ENCODE measurements at places on chromosomes 13 and 19.

- peaks cover 53% of the 10 kb centered on the region for H3K36me3 ChIP-seq
- peak; percentile 75 for DNase-seq
- H3K27ac ChIP-seq = peak overlapping the region; percentile 99
- H3K27me3 ChIP-seq = no peaks in the 10 kb centered on the region
- H3K4me3 ChIP-seq = peak overlapping the region; percentile 93
- H3K4me1 ChIP-seq = peaks cover 32% of the 10 kb centered on the region
These were observed 505 bp downstream of the PAF1 start for GRCh38 chr19:39390451-39390750.

GRCh38 chr13:43487461-43487860, 299.3 kb downstream of the ENOX1 start:
- H3K36me3 ChIP-seq = no peaks in the 10 kb centered on the region
- H3K4me3 ChIP-seq = no peak overlapping the region
- H3K27ac ChIP-seq = no peak overlapping the region
- no peaks in the 10 kb centered on the region for H3K4me1 ChIP-seq

GRCh38 chr19:1811472-1811894, 593 bp downstream of the ATP8B3 start:
- H3K4me3 ChIP-seq = peak overlapping the region; percentile 58
- no peaks in the 10 kb centered on the region for H3K27me3 ChIP-seq
- H3K36me3 ChIP-seq = peaks cover 20% of the 10 kb centered on the region
- peak overlapping the region; percentile 7 for H3K27ac ChIP-seq
- peaks cover 23% of the 10 kb centered on the region for H3K4me1 ChIP-seq
- DNase-seq = peak; percentile 79

DNA sequence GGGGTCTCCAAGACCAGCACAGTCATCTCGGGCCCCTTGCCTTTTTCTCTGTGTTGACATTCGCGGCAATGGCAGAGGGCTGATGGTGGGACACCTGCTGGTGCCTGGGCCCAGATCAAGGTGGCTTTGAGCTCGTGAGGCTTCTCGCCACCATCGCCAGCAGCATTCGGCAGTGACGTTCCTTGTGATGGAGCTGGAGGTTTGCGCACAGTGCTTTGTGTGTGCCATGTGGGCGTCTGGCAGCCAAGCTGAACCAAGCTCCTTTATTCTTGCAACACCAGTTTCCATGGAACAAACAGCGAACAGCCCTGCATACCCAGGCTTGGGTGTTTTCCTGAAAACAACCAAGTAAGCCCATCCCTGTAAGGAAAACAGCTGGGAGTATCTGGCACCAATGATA, 9.1 kb upstream of the TMEM255B start:
- no peak for DNase-seq
- no peaks in the 10 kb centered on the region for H3K4me1 ChIP-seq
- H3K4me3 ChIP-seq = no peak overlapping the region
- H3K27ac ChIP-seq = no peak overlapping the region

- peaks cover 50% of the 10 kb centered on the region for H3K4me1 ChIP-seq
- H3K36me3 ChIP-seq = no peaks in the 10 kb centered on the region
- DNase-seq = peak; percentile 77
- peaks cover 76% of the 10 kb centered on the region for H3K27me3 ChIP-seq
- peak within 1 kb of the TSS; percentile 90 for H3K27ac ChIP-seq
These were observed at the start of gene RGL3 for GRCh38 chr19:11418549-11419506. Gene RGL3, minus strand, starts transcription at chr19:11419314. Its CDS starts 36 bp downstream, at chr19:11419278.

DNA sequence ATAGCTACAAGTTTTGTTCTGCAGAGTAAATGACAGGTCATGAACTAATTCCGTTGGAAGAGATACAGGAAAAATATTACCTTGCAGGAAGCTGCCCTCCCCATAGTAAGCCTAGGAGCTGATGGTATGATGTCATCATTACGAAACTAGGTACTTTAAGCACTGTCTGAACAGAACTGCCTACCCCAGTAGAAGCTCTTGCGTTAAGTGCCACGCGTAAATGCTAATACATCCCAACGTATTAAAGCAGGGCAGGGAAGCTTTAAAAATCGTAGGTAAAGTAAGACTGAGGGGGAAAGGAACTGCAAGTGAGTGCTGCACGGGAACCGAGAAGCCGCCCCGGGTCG, 572 bp downstream of the UGGT2 start:
- DNase-seq = no peak
- H3K27ac ChIP-seq = peak overlapping the region; percentile 81
- no peaks in the 10 kb centered on the region for H3K27me3 ChIP-seq
- no peaks in the 10 kb centered on the region for H3K36me3 ChIP-seq

DNA sequence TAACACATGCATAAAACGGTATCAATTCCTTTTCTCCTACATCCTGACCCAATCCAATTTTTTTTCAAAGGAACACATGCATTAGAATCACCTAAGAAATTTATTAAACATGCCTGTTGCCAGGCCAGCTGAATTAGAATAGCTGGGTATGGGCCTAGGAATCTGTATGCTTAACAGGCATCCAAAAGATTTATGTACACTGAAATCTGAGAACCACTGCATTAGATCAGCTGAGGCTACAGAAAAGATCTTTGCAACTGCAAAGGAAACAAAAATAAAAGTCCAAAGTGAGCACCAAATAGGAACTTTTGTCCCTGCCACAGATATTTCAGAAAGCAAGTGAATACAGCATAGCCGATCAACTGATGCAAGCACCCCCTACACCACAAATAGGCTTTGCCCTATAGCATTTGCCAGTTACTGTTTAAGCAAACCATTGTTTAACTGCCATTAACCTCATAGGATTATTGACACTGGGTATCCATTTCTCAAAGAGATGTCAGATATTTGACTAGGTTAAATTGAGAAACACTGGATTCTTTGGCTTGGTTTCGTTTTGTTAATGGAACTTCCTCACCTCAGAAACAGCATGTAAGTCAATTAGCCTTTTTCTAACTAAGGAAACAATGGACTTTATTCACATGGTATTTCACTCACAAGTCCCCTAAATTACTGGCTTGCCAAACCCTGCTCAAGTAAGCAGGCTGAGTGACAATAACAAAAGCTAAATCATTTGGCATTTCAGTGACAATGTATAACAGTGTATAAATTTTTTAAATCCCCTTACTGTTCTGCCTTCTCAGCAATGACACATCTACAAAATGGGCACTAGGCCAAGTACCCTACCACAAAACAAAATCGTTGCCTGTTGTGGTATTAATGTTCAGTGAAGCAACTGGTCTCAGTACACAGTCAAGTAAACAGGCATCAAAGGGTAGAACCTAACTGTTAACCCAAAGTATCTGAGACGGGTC, 67.8 kb downstream of the SUCLA2 start:
- no peaks in the 10 kb centered on the region for H3K4me1 ChIP-seq
- no peaks in the 10 kb centered on the region for H3K36me3 ChIP-seq
- DNase-seq = no peak
- no peak overlapping the region for H3K4me3 ChIP-seq
